ENCODE measurements at places on chromosomes 3 and 15.

- no peak for DNase-seq
Measured at GRCh38 chr3:41002104-41002503, 197.2 kb upstream of the CTNNB1 start.

DNA sequence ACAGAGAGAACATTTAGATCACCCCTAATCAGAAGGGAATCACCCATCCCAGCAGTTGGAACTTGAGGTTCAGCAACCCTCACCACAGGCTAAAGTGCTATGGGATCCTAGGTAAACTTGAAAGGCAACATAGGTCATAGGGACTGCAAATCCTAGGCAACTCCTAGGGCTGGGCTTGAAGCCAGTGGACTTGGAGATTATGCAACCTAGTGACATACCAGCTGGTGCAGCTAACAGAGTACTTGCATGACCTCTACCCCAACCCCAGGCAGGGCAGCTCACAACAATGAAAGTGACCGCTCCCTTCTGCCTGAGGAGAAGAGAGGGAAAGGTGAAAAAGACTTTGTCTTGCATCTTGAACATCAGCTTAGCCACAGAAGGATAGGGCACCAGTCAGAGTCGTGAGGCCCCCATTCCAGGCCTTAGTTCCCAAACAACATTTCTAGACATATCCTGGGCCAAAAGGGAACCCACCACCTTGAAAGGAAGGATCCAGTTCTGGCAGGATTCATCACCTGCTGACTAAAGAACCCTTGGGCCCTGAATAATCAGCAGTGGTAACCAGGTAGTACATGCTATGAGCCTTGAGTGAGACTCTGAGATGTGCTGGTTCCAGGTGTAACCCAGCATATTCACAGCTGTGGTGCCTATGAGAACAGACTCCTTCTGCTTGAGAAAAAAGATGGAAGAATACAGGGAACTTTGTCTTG, 37.6 kb upstream of the FBN1 start:
- no peak for DNase-seq

- DNase-seq: no peak
Measured at GRCh38 chr15:39108021-39108420, 472.9 kb upstream of the THBS1 start.

- no peak for DNase-seq
Measured at GRCh38 chr15:66775127-66776105, 73.4 kb downstream of the SMAD6 start.

DNA sequence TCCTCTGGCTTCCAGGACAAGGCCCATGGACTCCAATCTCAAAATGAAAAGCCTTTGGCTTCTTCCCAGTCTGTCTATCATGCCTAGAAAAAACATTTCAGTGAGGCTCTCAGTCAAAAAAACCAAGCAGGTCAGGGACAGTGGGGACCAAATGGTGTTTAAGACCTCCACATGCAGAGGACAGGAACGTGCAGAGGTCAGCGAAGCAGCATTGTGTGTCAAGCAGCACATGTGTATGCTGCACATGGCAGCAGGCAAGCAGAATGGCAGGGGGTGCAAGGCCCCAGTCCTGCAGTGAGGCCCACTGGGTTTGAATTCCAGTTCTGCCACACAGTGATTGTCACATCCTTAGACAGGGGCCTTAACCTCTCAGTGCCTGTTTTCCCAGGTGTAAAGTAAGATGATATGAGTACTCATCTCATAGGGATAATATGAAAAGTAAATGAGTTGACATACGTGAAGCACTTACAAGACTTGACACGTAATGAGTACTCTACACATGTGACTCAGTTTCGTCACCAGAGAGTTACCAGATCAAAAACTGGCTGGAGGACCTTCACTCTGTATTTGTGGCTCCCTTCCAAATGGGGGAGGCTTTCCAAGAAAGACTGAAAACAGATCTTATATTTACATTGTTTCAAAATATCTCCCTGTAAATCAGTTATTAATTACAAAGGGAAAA, 11.2 kb downstream of the STIMATE start:
- DNase-seq: no peak

GRCh38 chr15:61295239-61295638, 66.1 kb upstream of the RORA start:
- DNase-seq: no peak

GRCh38 chr3:186843039-186843432, 526 bp downstream of the ADIPOQ start:
- DNase-seq: no peak

- DNase-seq: no peak
Measured at GRCh38 chr3:44510000-44510368, 32.5 kb upstream of the ZNF445 start.

DNA sequence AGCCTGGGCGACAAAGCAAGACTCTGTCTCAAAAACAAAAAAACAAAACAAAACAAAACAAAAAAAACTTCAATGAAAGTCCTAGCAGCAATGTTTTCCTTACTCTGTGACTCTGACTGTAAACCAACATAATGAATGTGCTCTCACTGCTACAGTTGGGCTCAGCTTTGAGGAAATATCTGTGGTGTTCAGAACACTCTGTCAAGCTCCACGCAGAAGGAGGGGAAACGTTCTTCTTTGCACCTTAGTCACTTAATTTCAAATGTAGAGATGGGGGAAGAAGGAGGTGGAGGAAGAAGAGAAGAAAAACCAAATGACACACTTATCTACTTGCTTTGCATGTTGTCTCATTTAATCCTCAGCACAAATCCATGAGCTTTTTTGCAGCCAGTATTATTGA, 107.1 kb upstream of the UBE3A start:
- no peak for DNase-seq

DNA sequence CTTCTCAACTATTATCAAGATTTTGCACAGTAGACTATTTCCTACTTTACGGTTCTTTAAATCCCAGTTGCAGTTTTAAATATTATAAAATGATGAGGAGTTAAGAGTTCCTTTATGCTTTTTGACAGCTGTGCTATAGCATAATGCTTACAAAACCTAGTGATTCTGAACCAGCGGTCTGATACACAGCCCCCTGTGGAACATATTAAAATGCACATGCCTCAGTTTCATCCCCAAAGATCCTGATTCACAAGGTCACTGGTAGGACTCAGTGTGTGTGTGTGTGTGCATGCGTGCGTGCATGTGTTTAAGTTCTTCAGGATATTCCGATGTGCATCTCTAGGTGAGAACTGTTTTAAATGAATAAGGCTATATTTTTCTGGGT, 330.1 kb upstream of the TPM1 start:
- no peak for DNase-seq

DNA sequence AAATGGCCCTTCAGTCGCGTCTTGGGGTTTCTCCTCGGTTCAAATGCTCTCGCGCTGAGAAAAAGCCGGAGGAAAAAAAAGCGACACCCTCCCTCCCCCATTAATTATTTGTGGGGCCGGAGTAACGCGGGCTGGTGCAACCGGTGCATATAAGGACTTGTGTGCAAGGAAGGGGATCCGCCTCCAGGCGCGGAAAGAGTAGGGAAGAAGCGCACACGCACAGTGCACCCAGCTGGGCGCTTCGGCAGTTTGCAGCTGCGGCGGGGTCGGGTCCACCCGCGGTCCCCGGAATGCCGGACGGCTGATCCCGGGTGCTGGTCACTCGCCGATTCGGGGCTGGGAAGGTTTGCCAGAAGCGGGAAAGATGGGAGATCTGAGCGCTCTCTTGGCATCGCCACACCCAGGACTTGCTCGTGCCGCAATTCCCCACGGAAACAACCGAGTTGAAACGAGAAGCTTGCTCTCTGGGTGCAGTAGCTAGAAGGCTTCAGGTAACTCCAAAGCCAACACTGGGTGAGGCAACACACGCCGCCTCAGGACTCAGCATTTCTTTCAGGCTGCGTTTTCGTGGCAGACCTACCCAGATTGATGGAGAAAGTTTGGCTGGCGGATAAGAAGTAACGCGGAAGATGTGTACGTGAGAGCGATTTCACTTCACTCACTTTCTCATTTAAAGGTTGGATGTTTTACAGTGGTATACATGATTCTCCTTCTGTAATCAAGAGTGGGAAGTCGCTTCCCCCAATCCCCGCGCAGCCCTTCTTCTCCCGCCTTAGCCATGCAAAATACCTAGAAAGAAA, 720 bp upstream of the TNIK start:
- peak; percentile 86 for DNase-seq

DNA sequence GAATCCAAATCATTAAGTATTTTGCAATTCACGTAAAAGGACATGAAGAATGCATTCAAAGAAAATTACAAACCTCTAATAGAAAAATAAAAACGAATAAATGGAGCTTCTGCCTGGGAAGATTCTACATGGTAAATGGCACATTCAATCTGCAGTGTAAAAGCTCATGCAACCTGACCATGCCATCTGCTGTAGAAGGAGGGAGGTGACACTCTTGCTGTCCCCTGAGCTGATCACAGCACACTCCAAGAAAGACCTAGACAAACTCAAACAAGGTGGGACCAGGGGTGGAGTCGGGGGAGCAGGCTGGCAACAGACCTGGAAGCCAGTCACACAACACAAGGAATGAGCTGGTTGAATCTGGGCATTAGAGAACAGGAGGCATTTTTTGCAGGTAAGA, 101.8 kb downstream of the BDH1 start:
- DNase-seq: no peak

GRCh38 chr15:84633311-84634227, 20.5 kb downstream of the WDR73 start:
- DNase-seq: peak; percentile 10

DNA sequence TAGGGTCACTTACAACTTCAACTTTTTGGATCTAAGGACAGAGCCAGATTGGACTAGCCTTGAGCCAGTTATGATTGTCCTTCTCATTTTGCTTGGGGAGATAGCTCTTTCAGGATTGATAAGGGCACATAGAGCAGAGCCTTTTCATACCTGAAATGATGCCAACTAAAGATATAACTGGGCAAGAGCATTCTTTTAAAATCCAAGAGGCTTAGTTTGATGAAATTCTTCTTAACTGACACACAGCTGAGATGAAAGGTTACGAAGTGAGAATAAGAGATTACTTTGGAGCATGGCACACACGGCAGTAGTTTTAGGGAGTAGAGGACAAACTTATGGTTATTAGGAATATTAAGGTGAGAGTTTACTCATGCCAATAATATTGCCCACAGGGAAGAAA, 12.7 kb downstream of the CD200 start:
- DNase-seq: no peak

- DNase-seq: no peak
Measured at GRCh38 chr15:55740981-55741832, 1.7 kb downstream of the PRTG start.

DNA sequence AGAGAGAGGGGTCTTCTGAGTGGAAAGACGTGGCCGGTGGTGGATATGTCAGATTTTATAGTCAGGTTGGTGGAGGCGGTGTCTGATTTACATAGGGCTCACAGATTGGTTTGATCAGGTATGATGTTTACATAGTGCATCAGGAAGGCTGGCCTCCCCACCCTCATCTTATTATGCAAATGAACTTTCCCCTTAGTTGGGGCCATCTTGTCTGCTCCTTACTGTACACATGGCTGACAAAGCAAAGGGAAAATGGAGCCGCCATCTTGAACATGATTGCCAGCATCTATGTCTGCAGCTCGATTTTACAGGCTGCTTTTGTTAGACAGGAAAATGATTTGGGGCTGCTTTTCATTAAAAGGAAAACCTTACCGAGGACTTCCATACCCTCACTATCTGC, 19.9 kb downstream of the SQOR start:
- no peak for DNase-seq

- no peak for DNase-seq
Measured at GRCh38 chr15:57675481-57676181, 30.9 kb upstream of the POLR2M start.

GRCh38 chr15:91135201-91136130, 35.4 kb downstream of the SV2B start:
- no peak for DNase-seq

- no peak for DNase-seq
Measured at GRCh38 chr3:112303764-112304325, 9.8 kb upstream of the SLC9C1 start.

GRCh38 chr3:186917512-186918312, 12.6 kb upstream of the ST6GAL1 start:
- no peak for DNase-seq
